ENCODE measurements at places on chromosomes 5 and 9. TPM values are rescaled to one million over a fixed set of nuclear protein-coding genes. Genes with fewer than 3 reads are reported as not detected.

DNA sequence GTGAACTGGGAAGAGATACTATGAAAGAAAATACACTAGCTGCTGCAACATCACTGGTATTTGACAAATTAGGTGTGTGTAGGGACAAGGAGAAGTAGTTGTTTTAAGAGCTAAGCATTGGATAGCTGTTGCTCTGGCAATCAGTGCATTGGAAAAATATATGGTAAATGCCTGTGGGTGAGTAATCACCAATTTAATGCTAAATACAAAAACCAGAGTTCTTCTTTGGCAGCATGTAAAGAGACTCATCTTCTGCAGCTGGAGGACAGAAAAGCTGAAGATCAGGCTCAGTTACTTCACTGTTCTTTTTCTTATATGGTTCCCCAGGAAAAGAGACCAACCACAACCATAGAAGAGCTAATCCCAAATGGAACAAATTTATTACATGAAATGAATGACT is 201.8 kb upstream of the MPDZ start:
- DNase-seq = no peak

DNA sequence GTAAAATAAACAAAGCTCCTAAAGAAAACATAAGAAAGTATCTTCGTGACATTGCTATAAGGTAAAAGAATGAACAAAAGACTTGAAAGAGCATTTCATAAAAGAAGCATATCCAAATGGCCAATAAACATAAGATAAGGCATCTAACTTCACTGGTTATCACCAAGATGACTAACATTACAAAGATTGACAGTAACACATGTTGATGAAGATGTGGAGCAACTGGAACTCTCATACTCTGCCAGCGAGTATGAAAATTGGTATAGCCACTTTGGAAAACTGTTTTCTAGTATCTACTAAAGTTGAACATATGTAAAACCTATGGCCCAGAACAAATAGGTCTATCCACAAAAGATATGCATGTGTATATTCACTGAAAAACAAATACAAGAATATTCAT is 150.5 kb downstream of the SNX18 start:
- no peak for DNase-seq

DNA sequence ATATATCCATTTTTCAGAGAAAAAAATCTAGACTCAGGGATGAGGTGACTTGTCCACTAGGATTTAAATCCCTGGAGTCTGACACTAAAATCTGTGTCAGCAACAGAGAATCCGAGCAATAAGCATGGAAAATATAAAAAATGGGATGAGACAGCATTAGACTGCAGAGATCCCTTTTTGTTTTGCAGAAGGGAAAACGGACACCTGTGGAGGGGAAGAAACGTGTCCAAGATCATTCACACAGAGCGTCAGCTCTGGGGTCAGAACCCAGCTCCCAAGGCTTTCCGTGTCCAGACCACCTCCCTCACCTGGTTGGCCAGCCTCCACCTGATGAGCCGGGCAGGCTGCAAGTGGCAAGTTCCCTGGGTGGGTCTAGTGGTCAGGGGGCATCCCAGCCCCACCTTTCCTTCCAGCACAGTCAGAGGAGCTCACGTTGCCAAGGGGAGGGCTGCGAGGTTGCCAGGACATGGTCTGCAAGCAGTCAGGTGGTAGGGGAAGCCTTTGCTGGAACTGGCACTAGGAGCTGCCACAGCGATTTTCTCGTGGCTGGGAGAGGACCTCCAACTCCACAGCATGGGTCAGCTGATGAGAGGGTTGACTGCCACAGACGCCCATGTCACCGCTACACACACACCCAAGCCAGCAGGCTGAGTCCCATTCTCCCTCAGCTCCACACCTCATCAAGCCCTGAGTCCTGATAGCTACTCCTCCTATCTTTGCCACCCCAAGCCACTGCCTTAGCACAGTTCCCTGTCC is 65.9 kb upstream of the CPLX2 start:
- no peak for DNase-seq

GRCh38 chr9:117622347-117622746 is 81.9 kb upstream of the TLR4 start:
- DNase-seq = no peak

GRCh38 chr5:39761199-39761950 is 336.6 kb upstream of the DAB2 start:
- no peak for DNase-seq

DNA sequence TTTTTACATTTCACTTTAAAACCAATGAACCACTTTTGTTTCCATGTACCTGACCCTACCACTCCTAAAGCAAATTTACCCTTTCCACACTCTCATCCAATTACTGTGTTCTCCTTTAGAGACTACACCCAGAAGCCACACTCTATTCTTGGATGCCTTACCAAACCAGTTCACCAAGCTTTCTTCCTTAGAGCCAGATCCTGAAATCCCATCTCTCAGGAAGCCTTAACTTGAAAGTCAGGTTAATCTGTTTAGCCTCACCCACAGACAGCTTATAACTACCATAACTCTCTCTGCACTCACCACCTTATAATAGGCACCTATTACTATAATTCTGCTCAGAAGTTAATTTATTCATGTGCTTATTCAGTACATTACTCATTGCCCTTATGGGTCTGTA is 4.3 kb downstream of the CSNK1A1 start:
- DNase-seq = no peak

Gene KCTD16
- total RNA-seq = 0.19 TPM

DNA sequence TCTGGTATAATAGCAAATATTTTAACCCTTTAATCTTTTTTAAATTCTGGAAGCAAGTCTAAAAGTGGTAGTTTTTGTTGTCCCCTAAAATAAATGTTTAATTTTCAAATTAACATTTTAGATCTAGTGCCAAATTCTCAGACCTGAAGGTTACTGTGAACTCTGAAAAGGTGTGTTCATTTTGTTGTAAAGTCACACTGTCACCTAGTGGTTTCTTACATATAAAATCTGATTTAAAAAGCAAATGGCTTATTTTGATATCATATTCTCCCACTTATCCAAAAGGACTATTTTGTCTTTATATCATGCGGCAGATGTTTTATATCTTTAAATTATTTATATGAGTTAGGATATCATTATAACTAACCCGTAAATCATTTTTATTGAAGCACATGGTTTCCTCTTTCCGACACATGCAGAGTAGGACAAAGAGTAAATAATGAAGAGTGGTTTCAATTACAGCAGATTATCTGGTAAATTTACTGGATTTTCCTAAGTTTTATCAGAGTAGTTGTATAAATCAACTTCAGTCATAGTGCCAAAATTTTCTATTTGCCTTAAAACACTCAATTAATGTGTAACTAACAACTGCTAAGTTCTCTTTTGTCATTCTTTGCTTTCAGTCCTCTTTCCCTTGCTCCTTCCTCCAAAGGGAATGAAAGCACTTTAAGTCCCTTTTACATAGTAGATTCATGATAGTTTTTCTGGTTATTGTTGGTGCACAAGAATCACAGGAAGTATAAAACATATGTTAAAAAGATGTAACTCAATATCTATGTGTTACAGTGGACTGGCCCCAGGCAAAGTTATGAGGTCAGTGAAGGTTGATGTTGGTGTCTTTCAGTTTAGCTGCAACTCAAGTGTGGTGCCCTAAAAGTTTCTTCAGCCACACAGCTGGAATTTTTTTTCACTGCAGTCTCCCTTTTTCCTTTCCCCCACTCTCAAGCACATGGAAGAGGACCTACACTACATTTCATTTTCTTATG is 189.6 kb downstream of the COX7C start:
- no peak for DNase-seq

GRCh38 chr5:90709323-90710155 is 150.9 kb downstream of the ADGRV1 start:
- no peak for DNase-seq

DNA sequence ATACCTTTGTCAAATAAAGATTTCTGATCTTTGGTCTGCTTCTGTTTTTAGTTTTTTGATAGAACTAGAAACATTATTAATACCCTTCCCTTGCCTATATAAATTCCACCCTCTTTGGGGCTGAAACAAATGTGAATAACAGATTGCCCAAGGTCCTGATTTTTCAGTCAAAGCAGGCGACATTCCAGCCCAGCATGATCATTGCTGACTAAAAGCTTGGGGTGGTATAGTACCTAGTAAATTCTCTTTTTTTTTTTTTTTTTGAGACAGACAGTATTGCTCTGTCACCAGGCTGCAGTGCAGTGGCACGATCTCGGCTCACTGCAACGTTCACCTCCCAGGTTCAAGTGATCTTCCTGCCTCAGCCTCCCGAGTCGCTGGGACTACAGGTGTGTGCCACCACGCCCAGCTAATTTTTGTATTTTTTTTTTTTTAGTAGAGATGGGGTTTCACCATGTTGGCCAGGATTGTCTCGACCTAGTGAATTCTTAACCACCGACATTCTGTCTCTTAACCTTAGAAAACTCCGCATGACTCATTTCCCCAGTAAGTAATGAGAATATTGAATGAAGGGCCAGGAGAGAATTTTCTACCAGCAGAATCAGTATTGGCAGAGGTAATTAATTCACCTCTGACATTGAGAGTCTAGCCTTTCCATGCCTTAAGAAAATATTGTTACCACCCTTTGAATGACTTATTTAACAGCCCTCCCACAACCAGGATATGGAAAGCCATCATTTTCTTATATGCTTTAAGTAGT is 226.4 kb downstream of the GNA14 start:
- DNase-seq = no peak

Gene SOHLH1
- not detected for total RNA-seq

Gene CRHBP
- total RNA-seq = not detected

DNA sequence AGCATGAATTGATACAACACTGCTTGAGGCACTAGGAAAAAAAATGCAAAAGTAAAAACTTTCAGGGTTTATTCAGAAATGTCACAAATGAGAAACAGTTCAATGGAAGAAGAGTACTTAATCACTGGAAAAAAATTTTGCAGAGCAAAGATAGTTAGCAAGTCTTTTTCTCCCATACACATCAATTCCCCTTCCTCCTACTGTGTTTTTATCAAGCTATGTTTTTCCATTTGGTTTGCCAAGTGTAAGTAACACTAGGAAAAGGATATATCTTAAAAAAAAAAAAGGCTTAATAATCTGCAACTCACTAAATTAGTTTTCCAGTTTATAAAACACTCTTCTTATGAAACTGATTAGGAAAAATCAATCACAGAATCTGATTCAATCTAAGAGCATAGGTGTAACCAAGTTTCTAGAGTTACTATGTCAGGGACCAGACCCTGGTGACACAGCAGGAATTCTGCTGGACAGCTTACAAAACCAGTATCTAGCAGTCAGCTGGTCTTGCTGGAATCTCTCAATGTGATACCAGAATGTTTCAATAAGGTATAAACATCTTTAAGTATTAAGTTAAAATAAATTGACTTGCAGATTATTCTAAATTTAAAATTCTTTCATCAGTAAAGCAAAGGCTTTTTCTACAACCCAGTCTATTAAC is 34.7 kb downstream of the RNF145 start:
- no peak for DNase-seq

GRCh38 chr9:129383561-129384490 is 205.8 kb upstream of the IER5L start:
- DNase-seq = peak; percentile 38

DNA sequence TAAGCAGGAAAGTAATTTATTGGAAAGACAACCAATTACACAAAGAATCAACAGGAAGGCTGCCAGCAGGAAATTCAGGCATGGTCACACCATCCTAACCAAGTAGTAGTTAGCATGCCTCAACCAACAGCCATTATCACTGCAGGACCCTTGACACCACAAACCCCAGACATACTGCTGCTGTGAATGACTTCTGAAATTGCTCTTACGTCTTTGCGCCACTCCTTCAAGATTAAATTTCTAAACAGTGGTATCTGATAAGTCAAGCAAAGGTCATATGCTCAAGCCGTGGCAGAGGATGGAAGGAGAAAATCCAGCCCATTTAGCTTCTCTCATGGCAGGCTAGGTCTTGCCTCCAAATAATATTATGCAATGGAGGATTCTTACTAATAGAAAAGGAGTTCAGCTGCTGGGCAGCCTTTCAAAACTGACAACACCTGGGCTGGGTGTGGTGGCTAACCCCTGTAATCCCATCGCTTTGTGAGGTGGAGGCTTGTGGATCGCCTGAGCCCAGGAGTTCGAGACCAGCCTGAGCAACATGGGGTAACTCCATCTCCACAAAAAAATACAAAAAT is 5.0 kb upstream of the PTGER4 start:
- DNase-seq = no peak

Gene SLC1A1
- total RNA-seq = 19.1 TPM

- no peak for DNase-seq
Observed at GRCh38 chr5:127396490-127397155, 106.0 kb downstream of the MEGF10 start.

DNA sequence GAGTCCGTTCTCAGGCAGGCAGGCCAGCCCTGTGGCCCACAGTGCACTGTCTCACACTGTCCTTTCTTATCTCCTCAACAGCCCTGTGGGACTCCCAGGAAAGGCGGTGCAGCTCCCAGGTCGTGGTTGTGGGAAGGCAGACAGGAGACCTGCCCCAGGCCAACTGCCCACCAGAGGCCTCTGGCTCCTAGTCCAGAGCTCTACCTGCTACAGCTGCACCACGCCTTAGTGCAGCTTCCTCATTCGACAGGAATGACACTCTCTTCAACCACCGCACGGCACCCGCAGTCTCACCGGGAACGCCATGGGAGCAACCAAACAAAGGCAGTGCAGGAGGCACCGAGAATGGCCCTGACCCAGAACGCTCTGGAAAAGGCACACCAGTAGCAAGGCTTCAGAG is 25.3 kb downstream of the CAMSAP1 start:
- no peak for DNase-seq

DNA sequence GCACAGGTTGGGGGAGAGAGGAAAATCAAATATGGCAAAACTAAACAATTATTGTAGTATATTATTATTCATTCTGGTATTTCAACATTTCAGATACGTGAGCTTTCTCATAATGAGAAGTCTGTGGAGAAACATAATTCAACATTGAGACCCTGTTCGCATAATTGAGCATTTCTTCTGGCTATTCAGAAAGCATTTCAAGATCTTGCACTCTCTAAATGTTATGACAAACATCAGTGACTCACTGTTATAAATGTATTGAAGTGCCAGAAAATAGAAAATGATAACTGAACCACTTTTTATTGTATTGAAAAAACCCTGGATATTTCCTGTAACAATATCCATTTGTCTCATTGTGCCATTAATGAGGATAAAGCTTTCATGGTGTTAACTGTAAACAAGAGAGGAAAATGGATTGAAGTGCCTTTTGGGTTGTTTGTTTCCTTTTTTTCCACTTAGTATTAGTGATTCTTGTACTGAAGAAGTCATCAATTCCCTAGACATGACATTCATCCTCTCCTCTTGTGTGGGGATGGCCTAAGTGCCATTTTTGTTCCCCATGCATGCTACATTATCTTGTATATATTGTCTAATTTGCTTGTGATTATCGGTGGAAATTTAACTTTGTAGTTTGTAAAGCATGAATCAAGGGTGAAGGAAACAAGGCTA is 124.6 kb downstream of the CAMK4 start:
- DNase-seq = no peak

Gene CDC20B
- not detected for total RNA-seq

DNA sequence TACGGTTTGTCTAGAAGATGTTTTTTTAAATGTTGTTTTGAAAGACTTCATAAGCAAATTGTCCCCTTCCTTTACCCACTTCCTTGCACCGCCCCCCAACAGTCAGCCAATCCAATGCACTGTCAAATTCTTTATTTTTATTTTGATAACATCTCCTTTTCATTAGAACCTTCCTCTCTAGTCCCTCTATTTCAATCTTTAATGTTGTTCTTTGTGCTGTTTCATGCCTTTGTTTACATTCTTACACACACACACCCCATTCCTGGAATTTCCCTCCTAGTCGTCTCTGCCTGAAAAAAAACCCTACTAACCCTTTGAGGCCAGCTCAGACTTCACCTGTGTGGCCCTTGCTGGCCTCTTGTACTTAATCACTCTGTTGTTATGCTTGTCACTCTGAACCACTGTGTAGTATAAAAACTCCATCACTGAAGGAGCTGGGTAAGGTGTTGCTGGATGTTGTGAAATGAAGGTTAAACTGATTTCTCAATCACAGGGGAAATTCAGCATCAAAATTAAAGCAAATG is 133.4 kb downstream of the UGCG start:
- no peak for DNase-seq
